Activated naive CD4-positive, alpha-beta T cell treated with Interleukin-2 at 50 U/mL for 16 hours (primary cell): ENCODE measurements at places on chromosomes 12 and 14.

DNA sequence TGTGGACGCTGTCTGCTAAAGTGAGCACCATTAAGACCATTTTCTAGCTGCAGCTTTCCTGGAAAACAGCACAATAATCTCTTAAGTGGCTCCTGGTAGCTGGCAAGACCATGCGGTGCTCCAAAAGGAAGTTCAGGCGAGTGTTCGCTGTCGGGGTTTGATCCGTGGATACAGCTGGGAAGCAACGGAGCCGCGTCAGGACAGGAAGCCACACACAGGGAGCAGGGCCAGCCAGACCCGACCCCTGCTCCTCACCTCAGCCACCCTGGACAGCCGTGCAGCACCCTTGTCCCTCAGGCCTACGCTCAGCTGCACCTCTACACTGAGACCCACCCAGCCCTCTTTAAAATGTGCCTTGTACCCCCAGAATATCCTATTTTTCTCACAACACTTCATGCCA lies 19.4 kb downstream of the ZFYVE21 start:
- no peak for DNase-seq

DNA sequence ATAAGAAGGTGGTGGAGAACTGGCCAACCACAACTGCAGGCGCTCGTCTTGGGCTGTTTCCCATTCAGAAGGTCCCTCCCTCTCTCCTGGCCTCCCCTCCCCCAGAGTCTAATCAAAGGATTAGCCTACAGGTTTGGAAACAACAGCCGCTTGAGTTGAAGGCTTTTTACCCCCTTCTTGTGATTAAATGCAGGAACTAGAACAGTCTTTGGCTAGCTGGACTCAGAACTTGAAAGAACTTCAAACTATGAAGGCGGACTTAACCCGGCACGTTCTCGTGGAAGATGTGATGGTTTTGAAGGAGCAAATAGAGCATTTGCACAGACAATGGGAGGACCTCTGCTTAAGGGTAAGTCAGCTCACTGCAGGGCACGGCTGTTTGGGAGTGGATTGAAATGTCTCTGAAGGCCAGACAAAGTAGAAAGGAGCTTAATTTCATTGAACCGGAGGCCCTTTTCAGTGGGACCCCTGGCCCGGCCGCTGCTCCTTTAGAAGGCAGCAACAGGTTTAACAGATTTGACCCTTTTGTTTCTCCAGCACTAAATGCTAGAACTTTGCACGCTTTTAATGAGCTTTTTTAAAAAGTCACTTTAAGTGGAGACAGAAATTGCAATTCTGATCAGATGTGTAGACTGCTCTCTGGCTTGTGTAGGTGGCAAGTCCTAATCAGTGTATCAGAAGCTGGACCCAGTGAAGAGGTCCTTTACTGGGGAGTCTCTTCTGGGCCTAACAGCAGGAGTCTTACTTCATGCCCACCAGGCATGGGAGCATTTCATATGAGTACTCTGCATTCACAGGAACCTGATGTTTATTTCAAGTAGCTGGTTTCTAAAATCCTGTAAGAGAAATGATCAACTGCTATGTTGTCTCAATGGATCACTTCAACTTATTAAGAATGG lies 107.7 kb downstream of the ESR2 start:
- DNase-seq: no peak

GRCh38 chr14:101623685-101624444 lies 62.6 kb downstream of the DIO3 start:
- DNase-seq: no peak

- peak; percentile 28 for DNase-seq
Measured at GRCh38 chr12:52585946-52586345, 12.3 kb upstream of the KRT74 start.

DNA sequence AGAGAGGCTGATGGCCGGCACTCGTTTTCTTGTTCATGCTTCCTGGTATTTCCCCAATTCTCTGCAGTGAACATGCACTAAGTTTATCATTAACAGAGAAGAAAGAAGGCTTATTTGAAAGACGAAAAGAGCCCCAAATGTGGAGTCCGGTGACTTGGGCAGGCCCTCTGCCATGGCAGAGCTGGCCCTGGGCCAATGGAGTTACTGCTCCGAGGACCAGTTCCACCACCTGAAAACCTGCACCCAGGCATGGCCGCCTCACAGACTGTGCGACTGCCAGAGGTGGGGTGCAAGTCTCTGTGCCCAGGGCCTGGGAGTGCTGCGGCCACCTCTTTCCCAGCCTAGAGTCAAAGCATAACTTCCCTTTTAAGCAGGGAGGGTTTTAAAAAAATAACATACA lies 24.9 kb downstream of the DEGS2 start:
- DNase-seq: no peak

DNA sequence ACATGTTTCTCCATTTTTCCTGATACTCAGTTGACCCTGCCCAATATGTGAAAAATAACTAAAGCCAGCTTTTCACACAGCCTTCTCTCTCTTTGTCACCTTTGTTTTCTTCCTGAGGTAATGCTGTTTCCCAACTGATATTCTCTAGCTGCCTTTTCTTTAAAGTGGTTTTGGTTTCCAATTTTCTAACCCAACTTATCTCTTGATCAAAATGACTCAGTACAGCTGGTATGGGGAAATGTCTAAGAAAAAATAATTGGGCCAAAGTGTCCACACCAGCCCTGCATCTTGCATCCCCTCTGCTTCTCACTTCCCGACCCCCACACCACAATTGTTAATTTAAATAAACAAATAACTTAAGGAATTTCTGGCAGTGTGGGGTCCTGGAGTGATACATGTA lies 193.8 kb downstream of the SYT1 start:
- DNase-seq: no peak

DNA sequence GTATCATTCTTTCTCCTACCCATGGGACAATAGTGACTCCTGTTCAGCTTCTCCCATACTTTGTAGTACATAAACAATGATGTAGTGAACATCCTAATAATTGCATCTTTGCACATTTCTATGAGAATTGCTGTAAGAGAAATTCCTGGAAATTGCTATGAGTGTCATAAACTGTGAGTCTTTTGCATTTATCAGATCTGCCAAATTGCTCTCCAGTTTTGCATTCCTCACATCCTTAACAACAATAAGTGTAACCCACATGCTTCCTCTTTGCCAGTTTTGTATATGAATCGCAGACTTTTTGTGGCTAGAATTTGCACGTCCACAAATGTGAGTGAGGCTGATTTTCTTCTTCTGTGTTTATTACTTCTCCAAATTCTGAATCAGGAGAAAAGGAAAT lies 124.0 kb upstream of the TBX5 start:
- no peak for DNase-seq

GRCh38 chr14:85688006-85688405 lies 158.1 kb downstream of the FLRT2 start:
- DNase-seq: no peak

DNA sequence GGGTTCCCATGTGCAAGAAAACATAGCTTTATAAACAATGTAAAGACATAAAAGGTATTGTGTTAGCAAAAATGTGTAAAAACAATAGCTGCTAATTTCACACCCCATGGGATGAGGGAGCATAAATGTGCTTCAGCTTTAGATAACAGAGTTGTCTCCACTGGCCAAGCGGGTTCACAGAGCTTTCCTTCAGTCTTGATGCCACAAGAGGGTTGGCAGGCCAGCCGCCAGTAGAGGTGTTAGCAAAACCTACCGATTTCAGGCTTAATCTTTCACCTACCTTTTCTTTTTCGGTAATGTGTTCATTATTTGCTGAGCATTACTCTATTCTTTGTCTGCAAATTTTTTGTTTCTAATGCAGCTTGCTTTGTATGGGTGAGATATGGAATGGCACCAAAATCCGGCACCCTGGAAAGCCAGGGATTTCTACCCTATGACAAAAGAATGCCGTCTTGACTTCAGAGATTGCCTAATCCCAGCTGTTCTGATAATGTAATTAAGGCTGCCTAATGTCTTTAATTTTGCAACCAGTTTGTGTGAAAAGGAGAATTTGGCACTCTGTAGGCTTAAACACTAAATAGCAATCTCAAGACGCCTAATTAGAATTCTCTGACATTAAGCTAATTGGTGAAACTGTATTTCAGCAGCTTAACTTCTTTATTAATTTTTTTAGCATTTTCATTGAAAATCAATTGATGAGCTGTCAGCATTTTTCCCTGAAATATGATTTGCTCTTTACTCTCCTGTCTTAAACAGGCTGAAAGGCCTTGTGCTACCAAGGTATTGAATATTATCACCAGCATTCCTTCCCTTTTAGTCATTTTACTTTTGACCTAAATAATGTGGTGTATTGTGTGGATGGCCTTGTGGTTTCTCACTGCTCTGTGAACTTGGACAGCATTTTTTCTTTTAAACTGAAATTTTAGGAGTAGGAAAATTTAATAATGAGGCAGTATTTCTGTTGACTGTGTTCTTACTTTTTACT lies 60.7 kb downstream of the POLR3B start:
- no peak for DNase-seq

- no peak for DNase-seq
Measured at GRCh38 chr12:13223941-13224340, 27.4 kb downstream of the EMP1 start.

DNA sequence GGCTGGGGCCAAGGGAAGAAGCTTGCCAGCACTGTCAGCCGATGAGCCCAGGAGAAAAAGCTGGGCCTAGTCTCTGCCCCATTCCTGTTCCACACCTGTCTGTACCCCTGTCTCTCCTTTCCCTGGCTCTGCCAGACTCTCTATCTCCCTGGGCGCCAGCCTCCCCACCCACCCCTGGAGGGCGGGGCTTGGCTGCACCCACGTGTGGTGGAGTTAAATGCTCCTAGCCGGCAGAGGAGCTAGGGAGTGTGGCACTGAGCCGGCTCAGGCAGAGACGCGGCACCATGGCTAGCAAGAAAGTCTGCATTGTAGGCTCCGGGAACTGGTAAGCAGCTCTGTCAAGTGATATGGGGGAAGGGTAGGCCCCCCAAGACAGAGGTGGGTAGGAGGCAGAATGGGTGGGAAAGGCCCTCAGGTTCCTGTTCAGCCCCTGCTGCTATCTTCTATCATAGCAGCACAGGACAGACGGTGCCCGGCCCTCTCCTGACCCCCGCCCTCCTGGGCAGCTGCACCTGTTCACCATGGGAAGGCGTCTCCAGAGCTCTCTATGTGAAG lies at the start of gene GPD1:
GPD1 (plus strand) TSS at position 242 of the 555 bp plus-strand sequence; CDS start at position 285, 43 bp downstream.
- peak; percentile 34 for DNase-seq
